Activated T-helper 1 cell treated with anti-CD3 and anti-CD28 coated beads, Interleukin-2, amount 50 U/mL, for 16 hours (primary cell): ENCODE measurements at places on chromosomes 2 and 18.

GRCh38 chr2:197184959-197185586 lies 125.5 kb downstream of the ANKRD44 start:
- no peak for DNase-seq

DNA sequence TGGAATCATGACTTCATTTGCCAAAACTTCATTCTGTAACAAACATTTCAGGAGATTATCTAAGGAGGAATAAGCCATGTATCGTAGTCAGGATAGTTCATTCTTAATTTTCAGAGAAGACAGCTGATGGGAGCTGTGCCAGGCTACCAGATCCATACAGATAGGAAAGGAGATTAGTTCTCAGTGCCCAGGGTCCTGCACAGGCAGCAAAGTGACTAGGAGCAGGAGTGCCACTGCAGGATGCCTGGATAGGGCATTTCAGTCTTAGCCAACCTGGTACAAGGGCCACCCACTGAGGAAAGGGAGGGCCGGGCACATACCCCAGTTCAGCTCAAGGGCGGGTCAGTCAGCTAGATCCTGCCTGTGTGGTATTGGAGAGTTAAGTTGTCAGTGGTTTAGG lies 6.7 kb upstream of the OSR1 start:
- no peak for DNase-seq

DNA sequence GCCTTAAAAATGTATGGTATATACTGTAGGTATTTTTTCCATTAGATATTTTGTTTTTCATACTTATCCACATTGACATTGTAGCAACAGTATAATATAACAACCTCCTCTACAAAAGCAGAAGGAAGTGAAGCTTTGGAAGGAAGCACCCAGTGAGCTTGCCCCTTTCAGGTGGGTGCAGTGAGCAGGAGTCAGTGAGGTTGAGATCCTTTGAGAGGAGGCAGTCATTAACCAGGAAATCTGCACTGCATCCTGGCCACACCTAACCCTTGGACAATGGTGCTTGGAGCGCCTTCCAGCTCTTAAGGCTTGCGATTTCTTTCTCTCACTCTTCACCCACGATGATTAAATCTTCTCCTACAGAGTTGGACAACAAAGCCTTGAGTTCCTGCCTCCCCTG lies 13.9 kb downstream of the IL37 start:
- no peak for DNase-seq

- DNase-seq = no peak
These were observed 2.1 kb downstream of the METTL8 start for GRCh38 chr2:171431677-171432167.

DNA sequence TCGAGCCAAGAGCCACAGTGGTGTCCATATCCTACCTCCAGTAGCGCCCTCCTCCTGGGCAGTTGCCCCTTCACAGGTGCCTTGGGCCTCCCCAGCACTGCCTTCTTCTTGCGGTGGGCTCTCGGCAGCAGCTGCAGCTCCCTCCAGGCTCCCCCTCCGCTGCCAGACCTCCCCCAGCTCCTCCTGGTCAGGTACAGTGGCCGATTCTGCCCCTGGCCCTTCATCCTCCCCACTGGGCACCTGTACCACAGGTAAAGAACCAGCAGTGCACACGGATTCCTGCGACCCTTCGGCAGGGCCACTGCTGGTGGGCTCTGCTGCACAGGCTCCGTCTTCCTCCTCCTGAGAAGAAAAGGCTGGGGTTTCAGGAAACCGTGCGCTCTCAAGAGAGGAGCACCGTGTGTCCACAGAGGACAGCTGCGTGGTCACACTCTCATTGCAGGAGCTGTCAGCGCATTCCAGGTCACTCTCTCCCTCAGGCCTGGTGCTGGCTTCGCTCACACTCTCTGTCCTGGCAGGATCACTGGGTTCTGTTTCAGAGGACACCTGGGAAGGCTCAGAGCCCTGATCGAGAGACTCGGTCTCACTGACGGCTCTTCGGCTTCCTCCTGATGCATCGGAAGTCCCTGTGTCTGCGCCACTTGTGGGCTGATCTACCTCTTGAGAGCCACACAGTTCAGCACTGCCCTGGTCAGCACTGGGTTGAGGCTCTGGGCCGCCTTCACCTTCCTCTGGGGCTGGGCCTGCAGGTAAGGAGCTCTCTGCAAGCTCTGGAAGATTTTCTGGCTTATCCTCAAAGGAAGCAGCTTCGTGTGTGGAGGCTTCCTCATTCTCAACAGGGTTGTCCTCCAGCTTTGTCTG lies 147.4 kb upstream of the STK17B start:
- no peak for DNase-seq

DNA sequence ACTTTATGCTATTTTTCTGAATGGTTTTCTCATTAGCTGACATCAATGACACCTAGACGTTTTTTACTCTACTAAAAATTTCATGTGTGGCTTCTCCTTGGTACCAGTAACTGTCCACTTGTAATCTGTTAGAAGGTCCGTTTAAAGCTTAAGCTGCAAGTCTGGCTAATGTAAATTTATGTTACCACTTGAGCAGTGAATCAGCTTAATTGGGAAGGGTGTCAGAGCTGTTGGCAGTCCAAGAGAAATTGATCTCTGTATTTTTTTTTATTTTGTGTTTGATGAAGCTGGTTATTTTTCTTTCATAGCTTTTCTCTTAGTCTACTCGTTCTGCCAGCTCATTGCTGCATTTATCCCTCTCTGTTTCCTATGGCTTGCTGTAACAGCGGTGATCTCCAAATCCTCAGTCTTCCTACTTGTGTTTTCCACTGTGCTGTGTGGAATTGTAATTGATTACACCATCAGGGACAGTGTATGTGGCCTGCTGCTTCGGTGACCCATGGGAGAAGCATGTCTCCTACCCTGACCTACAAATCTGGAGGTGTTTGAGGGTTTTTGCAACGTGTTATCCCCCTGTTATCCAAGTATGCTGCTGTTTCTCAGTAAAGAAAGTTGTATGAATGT lies 724.2 kb upstream of the REG3G start:
- DNase-seq = no peak

GRCh38 chr2:21288739-21289520 lies 165.2 kb downstream of the TDRD15 start:
- no peak for DNase-seq

- DNase-seq = no peak
These were observed 375.4 kb upstream of the ACVR2A start for GRCh38 chr2:147469471-147469870.

- no peak for DNase-seq
These were observed 65.7 kb upstream of the DARS1 start for GRCh38 chr2:136051001-136051724.

DNA sequence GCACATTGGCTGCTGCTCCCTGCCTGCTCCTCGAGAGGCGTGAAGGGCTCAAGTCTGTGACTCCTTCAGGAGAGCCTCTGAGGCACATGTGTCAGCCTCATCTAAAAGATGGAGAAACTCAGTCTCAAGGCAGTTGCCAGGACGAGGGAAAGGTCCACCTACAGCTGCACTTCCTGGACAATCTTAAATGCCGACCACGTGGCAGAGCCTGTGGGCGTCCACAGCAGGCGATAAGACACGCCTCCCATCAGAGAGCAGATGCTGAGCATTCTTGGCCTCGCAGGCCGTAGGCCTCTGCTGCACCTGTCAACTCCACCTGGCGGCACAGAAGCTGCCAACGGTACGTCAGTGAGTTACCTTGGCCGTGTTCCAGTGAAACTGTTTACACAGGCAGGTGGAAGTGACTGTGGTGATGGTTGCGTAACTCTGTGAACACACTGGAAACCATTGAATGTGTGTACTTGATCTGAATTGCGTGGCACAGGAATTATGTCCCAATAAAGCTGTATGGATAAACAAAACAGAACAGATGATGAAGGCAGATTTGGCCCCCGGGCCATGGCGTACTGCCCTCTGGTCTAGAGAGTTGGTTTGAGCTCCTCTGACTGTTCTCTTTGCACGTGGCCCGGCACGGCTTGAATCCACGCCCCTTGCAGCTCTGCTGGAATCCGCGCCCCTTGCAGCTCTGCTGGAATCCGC lies 114.5 kb downstream of the RNF144A start:
- peak; percentile 24 for DNase-seq

GRCh38 chr2:109062859-109063700 lies 65.9 kb upstream of the SH3RF3 start:
- DNase-seq = no peak

DNA sequence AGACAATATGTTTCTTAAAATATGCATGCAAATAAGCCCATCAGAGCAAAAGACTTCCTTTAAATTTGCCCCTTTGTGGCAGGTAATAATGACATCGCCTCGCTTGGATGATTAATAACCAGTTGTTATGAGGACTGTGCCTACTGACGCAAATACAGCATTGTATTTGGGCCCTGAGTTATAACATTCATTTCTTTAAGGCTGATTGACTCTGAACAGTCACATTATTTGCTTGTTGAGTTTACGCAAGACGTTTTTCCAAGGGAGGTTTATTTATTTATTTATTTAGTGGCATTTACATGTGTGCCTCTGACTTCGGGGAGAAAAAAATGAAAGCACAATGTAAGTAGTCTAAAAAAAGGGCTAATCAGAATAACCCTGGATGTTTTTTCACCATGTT lies 88.3 kb downstream of the SLC8A1 start:
- no peak for DNase-seq

DNA sequence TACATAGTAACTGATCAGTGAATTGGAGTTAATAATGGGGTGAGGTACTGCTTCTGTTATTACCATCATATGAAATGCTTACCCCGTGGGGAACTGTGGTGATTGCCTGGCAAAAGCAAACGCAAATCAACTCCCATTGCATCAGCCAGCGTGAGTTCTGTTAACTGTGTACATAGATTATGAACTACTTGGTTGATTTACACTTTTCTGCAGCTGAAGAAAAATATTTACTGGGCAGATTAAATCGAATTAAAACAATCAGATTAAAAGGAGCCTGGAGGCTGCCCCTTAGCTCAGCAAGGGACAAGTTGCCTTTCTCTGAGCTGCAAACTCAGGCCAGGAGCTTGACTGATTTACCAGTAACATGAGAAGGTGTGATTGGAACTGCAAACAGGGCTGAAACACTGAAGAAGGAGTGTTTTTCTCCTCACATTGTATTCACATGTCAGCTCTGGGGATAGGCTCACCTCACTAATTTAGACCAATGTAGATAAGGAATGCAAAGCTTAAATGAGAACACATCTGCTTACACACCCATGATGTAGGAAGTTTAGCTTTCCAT lies 220.1 kb downstream of the OSR1 start:
- DNase-seq = no peak

GRCh38 chr2:10668402-10669012 lies 21.3 kb downstream of the NOL10 start:
- DNase-seq = no peak

GRCh38 chr2:101401326-101401665 lies 14.0 kb upstream of the CREG2 start:
- DNase-seq = no peak

- DNase-seq = no peak
These were observed 313.0 kb upstream of the SLC39A10 start for GRCh38 chr2:195343942-195344530.

- DNase-seq = no peak
These were observed 312.8 kb upstream of the PKDCC start for GRCh38 chr2:41735006-41735405.

GRCh38 chr2:86069091-86069685 lies 36.5 kb downstream of the POLR1A start:
- no peak for DNase-seq

- no peak for DNase-seq
These were observed 4.3 kb downstream of the HSPE1 start for GRCh38 chr2:197504512-197504911.

- DNase-seq = no peak
These were observed 97.2 kb upstream of the ZCCHC2 start for GRCh38 chr18:62425465-62426190.

DNA sequence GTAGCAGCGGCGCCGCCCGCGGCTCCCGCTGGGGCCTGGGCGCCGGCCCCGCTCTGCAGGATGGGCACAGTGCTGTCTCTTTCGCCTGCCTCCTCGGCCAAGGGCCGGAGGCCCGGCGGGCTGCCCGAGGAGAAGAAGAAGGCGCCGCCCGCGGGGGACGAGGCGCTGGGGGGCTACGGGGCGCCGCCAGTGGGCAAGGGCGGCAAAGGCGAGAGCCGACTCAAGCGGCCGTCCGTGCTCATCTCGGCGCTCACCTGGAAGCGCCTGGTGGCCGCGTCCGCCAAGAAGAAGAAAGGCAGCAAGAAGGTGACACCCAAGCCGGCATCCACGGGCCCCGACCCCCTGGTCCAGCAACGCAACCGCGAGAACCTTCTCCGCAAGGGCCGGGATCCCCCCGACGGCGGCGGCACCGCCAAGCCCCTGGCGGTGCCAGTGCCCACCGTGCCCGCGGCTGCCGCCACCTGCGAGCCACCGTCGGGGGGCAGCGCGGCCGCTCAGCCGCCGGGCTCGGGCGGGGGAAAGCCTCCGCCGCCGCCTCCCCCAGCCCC lies 369 bp downstream of the CDK5R2 start:
- no peak for DNase-seq

DNA sequence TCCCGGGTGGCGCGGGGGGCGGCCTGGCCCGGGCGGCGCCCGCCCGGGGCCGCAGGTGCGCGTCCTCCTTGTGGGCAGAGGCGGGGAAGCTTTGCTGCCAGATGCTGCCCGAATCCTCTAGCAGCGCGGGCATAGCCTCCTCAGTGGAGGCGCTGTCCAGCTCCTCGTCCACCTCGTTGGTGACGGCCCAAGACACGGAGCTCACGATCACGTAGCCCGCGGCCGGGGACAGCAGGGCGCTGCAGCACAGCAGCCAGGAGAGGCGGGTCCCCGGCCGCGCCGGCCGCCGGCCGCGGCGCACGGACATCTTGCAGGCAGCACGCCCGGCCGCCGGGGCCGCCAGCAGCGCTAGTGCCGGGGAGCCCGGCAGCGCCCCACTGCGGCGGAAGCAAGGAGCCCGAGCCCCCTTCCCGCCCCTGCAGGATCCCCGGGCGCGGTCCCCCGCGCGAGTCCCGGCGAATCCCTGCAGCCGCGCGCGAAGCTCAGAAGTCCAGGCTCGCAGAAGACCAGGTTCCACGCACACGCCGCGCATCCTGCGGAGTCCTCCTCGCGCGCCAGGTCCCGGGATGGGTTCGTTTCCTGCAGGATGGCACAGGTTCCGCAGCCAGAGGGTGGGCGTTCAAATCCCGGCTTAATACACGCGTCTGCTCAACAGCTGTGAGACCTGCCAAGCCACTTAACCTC lies at the start of gene CREG2:
Gene CREG2 (minus strand): TSS at position 353 of the 684 bp plus-strand sequence. CDS start 46 bp downstream, at position 307.
- peak; percentile 31 for DNase-seq

GRCh38 chr2:71548646-71549425 lies 95.5 kb downstream of the DYSF start:
- peak; percentile 40 for DNase-seq

GRCh38 chr2:102014041-102014345 lies 22.2 kb downstream of the IL1R2 start:
- no peak for DNase-seq

DNA sequence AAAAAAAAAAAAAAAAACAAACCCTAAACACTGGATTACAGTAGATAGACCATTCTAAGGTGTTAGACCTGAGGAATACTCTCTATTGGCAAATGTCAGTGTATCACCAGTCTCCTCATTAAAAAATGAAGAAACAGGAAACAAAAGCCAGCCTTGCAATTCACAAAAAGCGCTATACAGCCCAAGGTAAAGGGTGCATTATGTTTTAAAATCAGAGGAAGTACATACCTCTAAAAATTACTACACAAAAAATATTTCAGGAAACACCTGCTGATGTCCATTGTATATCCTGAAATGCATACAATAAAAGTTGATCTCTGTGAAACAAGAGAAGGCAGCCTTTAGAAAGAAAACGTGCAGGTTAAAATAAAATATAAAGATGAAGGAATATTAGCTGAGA lies 54.9 kb upstream of the TSPYL6 start:
- DNase-seq = no peak

GRCh38 chr2:209767316-209767715 lies 4.3 kb upstream of the UNC80 start:
- no peak for DNase-seq

- DNase-seq = no peak
These were observed 265.2 kb upstream of the SPHKAP start for GRCh38 chr2:228446734-228447133.

GRCh38 chr2:58006952-58007284 lies 39.7 kb upstream of the VRK2 start:
- DNase-seq = no peak
